Activated naive CD4-positive, alpha-beta T cell (primary cell): ENCODE measurements at places on chromosomes 5 and 9.

GRCh38 chr5:67805666-67806348 lies 409.7 kb upstream of the PIK3R1 start:
- no peak for DNase-seq

DNA sequence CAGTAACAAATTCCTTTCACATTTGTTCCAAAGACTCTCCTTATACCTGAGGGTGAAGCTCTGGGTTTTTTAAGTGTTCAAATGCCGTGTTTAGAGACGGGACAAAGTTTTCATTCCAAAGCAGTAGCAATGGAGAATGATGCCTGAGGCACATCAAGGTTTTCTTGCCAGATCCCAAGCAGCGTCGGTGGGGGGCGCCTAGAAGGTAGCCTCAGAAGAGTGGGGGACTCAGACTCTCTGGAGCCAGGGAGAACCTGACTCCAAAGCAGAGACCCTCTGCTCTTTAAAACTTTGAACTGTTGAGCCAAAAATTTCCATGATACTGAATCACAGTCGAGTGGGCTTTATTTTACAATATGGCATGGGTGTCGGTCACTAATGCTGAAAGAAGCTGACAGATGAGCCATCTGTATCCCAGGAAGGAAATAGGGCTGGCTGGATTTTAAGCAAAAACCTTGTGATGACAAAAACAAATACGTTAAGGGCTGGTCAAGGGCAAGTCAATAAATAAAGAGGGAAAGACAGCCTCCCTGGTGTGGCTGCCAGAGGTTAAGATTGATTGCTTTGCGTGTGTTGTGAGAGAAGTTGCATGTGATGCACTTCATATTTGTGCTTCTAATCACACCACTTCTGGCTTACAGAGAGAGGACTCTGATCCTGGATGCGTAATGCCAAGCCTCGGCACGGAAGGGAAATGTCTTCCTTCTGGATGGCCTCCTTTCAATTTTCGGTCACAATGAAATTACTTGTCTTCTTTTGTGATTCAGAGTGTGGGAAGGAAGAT lies 161.1 kb upstream of the EFNA5 start:
- no peak for DNase-seq

GRCh38 chr5:7678030-7678429 lies 172.9 kb downstream of the CFAP90 start:
- no peak for DNase-seq

- DNase-seq, result no peak
Measured at GRCh38 chr5:39370555-39371366, 6.5 kb upstream of the C9 start.

DNA sequence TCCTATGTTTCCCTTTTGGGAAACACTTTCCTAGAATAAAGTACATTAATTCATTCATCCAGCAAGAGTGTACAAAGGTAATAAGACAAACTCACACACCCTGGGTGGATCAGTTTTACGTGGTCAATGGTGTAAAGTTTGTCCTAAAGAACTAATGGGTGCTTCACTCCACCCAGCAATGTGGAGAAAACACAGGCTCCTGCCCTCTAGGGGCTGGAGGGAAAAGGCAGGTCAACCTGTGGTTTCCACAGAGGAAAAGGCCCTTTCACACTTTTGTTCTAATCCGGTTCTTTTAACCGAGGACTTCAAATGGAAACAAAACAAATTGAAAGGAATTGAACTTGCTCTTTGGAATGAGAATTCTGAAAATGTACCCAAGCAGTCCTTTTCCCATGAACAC lies 80.9 kb upstream of the SPOCK1 start:
- DNase-seq, result no peak

- no peak for DNase-seq
Measured at GRCh38 chr5:36459176-36460135, 146.9 kb upstream of the SLC1A3 start.

DNA sequence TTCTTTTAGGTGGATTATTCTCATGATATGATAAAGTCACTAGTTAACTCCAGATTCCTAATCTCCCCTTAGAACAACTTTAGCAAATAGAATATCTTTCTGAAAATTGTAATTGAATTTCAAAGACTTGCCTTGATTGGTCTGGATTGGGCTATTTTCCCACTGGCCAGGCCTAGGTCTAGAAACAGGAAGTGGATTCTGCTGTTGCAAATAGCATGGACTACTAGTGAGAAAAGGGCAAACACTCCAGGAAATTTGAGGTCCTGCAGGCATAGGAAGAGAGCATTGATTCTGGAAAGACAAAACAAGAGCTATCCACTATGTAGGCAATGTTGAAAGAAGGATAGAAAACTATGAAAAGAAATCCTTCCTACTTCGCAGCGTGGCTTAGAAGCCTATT lies 113.4 kb downstream of the KCTD16 start:
- DNase-seq, result no peak

DNA sequence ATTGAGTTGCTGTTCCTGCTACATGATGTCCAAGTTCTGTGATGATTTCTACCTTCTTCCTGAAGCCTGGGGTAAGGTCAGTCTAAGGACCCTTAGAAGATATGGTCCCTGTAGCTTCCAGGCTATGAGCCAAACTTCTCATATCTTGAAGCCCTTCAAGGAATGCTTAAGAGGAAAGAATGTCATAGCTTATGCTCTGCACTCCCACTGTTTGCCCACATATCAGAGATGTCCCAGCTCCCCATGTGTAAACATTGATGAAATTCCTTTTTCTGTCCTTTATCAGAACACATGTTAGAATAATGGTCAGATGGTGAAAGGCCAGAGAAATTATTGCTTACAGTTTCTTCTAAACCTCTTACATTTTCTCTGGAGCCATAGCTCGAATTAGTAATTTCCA lies 41.4 kb upstream of the RUSC2 start:
- no peak for DNase-seq

DNA sequence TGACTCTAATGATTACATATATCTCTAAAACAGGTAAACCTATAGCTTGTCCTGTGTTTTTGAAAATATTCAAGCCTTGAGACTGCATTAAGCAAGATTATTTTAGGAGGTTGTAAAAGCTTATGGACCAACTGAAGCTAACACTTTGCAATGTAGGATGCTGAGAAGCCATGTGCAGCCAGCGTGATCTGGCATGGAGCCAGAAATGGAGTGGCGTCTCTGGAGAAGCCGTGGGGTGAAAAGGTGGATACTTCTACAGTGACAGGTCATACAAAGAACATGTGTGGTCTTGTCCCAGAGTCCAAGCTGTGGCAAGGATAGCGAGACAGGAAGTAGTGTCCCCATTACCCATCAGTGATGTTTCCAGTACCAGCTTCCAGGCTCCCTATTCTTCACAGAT lies 100.8 kb upstream of the CD180 start:
- no peak for DNase-seq

DNA sequence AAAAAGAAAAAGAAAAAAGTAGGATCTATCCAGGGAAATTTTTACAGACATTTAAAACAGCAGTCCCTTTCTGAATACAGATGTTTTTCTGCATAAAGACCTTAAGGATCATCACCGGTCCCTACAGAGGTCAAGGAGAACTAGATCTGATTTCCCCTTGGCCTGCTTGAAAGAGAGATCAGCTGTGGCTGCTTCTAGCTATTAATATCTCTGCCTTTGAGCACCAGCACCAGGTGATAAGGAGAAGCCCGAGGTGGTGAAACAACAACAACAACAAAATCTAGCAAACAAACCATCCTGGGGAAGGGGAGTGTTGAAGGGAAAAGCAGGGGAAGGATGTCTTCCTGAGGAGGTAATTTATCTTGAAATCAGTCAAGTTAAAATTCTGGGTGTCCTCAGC lies 42.1 kb downstream of the ZNF366 start:
- DNase-seq, result no peak

DNA sequence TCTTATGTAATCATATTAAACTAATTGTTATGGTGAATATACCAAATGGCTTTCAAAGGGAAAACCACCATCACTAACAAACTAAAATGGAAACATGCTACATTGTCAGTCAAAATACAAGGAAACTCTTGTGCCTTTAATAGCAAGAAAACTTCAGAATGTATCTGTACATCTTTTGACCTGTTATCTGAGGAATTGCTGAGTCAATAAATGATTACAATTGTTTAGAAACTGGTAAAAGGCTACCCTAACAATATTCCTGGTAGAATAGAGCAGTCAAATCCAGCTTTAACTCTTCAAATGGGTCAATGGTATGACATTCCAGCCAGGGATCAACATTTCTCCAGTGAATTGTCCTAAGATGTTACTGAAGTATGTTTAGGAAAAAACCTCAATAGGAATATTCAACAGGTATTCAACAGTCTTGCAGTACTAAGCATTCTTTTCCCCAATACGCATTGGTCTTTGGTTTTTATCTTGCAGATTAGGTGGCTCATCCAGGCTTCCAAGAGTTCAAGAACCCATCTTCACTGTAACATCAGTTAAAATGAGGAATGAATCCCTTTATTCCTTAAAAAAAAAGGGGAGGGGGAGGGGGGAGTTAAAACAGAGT lies 52.4 kb downstream of the CSNK1A1 start:
- DNase-seq, result no peak

- DNase-seq, result no peak
Measured at GRCh38 chr9:130331573-130331972, 66.0 kb downstream of the HMCN2 start.

DNA sequence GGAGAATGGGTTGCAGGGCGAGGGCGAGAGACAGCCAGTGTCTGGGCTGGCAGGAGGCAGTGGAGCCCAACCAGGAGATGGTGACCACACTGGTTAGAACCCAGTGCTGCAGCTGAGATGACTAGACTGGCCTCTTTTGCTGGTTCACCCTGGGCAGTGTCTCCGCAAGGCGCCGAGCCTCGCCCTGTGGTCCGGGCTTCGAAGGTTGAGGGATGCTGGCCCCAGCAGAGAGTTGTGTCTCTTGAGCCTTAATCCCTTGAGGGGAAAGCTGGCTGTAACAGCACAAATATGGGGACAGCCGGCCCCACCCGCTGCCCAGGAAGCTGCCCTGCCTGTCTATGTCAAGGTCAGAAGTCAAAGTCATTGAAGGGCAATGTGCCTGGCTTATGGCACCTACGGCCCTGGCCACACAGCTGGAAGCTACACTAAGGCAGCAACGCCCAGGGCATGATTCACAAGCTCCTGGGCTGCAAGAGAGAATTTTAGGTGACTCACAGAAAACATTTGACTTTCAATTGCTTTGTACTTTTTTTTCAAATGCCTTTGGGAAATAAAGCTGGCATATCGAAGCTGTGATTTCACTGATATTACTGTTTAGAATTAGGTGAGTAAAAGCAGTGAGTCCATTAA lies 33.3 kb downstream of the NKX2-5 start:
- no peak for DNase-seq

DNA sequence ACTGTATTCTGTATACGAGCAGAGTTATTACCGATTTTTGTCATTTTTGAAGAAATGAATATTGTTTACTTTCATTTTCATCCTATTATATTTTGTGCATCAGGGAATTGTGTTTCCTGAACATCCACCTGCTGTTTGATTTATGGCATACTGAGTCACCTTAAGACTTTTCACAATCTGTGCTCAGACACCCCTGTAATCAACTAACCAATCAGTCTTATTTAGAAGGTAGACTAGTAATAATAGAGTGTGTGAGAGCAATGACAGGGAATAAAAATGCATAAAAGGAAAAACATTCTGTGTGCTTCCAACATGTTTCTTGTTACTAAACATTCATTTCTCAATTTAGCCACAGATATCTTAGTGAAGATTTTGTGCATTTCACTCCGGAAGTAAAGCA lies 1413.6 kb upstream of the ACO1 start:
- no peak for DNase-seq

- no peak for DNase-seq
Measured at GRCh38 chr5:179327021-179327735, 18.1 kb downstream of the ADAMTS2 start.

- DNase-seq, result no peak
Measured at GRCh38 chr9:68447611-68448010, 91.2 kb downstream of the PGM5 start.

DNA sequence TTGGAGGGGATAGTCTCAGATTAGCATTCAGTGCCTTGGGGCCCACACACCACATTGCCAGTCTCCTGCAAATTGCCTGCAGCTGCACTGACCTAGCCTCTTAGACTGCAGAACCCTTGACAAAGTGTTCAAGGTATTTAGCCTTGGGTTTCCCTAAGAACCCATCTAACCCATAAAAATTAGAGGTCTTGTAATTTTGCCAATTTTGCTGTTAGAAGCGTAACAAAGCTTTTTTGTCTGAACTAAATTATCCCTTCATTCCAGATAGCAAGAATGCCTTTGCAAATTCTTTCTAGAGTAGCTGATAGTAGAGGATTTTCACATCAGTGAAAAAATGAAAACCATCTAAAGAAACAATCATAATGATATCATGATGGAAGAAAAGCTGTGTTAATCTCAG lies 74.0 kb upstream of the CCNG1 start:
- no peak for DNase-seq
